ENCODE measurements at places on chromosomes 2 and 18. TPM values are rescaled to one million over a fixed set of nuclear protein-coding genes. Genes with fewer than 3 reads are reported as not detected.

DNA sequence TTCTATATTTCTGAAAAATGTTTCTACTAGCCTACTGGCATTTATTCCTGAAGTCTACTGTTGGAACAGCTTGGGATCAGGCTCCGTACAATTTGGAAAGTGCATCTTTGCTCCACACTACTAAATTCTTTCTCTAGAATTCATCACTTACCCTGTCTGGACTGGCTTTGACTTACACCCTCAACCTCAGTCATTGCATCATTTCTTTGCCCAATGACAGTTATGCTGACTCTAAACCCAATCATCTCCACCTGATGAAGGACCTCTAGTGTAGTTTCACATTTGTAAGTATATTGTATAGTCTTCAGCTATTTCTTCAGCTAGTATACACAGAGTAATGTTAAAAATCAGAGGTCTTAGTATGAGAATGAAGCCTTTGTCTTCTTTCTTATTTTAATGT, 359.6 kb upstream of the MC4R start:
- H3K4me3 ChIP-seq = no peak overlapping the region
- H3K36me3 ChIP-seq = no peaks in the 10 kb centered on the region
- no peaks in the 10 kb centered on the region for H3K27me3 ChIP-seq
- H3K27ac ChIP-seq = no peak overlapping the region
- no peaks in the 10 kb centered on the region for H3K4me1 ChIP-seq

The KCNG3 gene
- 0.08 TPM for total RNA-seq

GRCh38 chr18:9709304-9709877, 1.3 kb downstream of the RAB31 start:
- no peak overlapping the region for H3K27ac ChIP-seq
- no peaks in the 10 kb centered on the region for H3K36me3 ChIP-seq
- no peak for DNase-seq

The SATB2 gene
- not detected for total RNA-seq

- H3K4me1 ChIP-seq = no peaks in the 10 kb centered on the region
- H3K4me3 ChIP-seq = no peak overlapping the region
- no peak overlapping the region for H3K27ac ChIP-seq
These were observed 99.1 kb downstream of the SH3BP4 start for GRCh38 chr2:235050980-235051351.

The STPG4 gene
- total RNA-seq = 0.13 TPM

The MERTK gene
- total RNA-seq = 0.15 TPM

The ADAM17 gene
- total RNA-seq = 25.9 TPM

The DOK6 gene
- total RNA-seq = not detected

The NMUR1 gene
- 1.4 TPM for total RNA-seq

The E2F6 gene
- total RNA-seq = 6.7 TPM

- H3K27ac ChIP-seq = no peak overlapping the region
- H3K36me3 ChIP-seq = no peaks in the 10 kb centered on the region
- no peaks in the 10 kb centered on the region for H3K27me3 ChIP-seq
These were observed 30.2 kb downstream of the ITGB1BP1 start for GRCh38 chr2:9392898-9393765.

The LHCGR gene
- total RNA-seq = not detected

GRCh38 chr2:16130541-16130880, 190.2 kb downstream of the MYCN start:
- no peak for DNase-seq
- no peaks in the 10 kb centered on the region for H3K4me1 ChIP-seq
- H3K36me3 ChIP-seq = no peaks in the 10 kb centered on the region
- no peak overlapping the region for H3K4me3 ChIP-seq

- H3K36me3 ChIP-seq = no peaks in the 10 kb centered on the region
- no peak overlapping the region for H3K4me3 ChIP-seq
- H3K27ac ChIP-seq = no peak overlapping the region
- no peak for DNase-seq
- no peaks in the 10 kb centered on the region for H3K4me1 ChIP-seq
These were observed 424.1 kb upstream of the ZEB2 start for GRCh38 chr2:144943986-144944385.
